ENCODE measurements at places on chromosomes 7 and 10.

DNA sequence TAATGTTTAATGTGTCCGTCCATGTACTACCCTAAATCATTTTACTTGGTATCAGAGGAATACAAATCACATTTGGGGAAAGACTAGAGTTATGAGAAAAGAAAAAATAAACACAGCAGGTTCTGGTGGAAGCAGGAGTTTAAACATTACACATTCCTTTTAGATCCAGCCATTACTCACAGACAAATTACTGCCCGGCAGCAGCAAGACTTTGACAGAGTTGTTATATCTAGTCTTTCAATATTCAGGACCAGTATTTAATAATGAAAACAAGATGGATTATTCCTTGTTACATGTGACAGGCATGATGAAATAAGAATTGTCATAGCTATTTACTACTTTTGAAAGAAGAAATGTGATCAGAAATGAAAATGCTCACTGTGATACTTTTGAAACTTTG lies 131.8 kb upstream of the GNAI1 start:
- no peak for DNase-seq

GRCh38 chr7:28733035-28733434 lies 225.1 kb downstream of the TRIL start:
- DNase-seq = no peak

GRCh38 chr7:117995850-117996650 lies 122.8 kb upstream of the CTTNBP2 start:
- no peak for DNase-seq

GRCh38 chr10:101052285-101052684 lies 9.5 kb upstream of the KAZALD1 start:
- no peak for DNase-seq

DNA sequence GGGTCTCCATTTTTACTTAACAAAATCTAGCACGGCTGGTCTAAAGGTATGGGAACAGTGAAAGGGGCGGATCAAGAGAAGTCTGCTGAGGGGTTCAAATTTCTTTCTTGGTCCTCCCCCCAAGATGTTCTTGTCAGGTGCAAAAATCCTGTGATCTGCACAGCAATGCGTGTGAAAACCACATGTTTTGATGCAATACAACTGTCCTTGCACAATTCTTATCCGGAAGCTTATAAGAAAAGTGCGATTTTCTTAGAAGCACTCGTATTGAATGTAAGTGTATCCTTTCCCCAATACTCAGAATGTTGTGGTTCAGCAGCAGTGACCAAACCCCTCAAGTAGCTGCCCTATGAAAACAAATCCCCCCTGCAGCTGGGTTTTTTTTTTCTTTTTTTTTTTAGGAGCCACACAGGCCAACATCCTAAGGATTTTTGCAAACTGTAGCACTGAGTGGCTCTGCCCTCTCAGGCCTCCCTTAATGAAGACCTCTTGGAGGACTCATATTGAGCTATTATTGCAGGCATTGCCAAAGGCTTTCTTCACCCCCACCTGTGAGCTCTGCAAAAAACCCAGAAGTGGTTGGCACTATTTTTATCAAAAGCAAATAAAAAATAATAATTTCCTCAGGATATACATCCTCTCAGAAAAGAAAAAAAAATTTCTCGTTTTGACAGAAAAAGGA lies 151.9 kb upstream of the ITGB1 start:
- no peak for DNase-seq

DNA sequence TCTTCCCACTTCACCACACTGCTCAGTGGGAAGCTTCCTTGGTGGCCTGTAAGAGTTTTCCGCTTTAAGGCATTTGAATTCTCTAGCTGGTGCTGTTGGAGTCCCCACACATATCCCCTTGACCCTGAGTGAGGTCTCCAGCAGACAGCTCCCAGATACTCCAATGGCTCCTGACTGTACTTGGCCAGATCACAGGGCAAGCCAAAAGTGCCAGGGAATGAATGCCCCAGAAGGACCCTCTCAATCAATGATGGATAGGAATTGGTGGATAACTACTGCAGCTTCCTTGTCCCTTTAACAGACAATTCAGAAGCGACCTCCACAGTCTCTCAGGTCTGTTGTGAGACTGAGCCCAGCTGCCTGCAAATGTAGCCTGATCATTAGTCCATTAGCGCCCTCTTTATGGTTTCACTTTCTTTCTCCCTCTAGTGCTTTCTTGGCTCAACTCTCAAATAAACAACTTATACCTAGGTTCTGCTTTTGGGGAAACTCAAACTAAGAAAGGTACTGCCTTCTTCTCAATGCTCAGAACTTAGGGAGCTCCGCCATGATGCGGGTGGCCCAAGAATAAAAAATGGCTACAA lies 283.0 kb downstream of the TCF7L2 start:
- no peak for DNase-seq

DNA sequence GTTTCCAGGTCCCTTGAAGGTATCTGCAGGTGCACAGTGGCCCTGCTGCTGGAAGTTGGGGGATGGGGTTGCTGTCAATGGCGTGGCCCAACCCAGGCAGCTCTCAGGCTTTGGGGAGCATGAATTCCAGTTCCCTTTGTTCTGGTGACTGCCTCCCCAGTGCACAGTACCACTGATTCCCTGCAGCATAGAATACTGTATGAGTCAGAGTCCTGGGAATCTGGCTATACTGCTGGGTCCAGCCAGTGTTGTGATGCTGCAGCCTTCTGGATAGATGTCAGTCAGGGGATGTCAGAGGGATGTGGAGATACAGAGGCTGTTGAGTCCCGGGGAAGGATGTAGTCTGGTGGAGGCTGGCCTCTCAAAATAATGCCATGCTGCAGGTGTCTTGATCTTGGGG lies 99.3 kb downstream of the LANCL2 start:
- DNase-seq = no peak

DNA sequence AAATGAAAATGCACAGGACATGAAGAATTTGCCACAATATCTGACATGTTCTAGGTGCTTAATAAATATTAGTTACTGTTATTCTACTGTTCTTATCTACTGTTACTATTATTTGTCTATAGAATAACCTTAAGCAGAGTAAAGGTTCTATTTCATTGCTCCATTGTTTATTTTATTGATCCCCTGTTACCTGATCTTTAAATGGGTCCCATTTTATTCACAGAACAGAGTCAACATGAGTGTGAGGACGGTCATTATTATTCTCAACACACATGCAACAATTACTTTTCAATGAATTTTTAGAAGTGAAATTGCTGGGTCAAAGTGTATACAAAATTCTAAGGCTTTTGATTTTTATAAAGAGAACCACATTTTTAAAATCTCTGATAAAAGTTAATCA lies 186.9 kb downstream of the AHR start:
- DNase-seq = no peak

GRCh38 chr10:113600569-113600968 lies 47.7 kb downstream of the HABP2 start:
- DNase-seq = no peak

DNA sequence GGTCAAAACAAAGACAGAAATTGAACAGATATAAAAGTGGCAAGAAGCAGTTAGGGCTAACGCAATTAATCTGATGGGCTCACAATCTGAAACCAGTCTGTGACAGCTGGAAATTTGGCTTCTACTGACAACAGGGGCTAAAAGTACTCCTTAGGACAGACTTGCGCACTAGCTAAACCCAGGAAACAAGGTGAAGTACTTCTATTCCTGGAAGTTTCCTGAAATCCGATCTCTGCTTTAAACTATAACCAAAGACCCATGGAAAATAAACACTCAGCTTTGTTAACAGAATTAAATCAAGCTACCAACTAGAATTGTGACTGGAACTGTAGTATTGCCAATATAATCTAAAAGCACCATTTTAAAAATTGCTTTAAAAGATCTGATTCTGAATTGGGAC lies 520.2 kb upstream of the ZWINT start:
- DNase-seq = no peak

- peak; percentile 56 for DNase-seq
Observed at GRCh38 chr10:6314620-6315205, 112.0 kb downstream of the PFKFB3 start.

DNA sequence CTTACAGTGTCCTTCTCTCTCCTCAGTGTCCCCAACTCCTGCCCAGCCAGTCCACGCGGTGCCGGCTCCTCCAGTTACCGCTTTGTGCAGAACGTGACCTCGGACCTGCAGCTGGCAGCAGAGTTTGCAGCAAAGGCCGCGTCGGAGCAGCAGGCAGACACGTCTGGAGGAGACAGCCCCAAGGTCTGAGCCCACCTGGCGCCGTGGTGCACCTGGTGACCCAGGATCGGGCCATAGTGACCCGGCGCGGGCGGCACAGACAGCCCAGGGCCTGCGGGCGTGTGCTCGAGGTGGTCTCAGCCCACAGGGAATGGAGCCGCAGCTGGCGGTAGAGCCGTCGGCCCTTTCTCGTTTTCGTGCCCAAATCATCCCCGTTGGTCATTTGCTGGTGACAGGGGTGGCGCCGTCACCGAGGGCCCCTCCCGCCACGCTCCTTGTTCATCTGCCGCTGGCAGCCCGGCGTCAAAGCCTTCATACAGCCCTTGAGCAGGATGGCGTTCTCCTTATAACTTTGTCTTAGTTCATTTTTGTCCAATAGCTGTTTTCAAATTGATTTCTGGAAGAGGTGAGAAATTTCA lies 20.9 kb upstream of the AP5Z1 start:
- no peak for DNase-seq
